NCI-H1930 (cell line): ENCODE measurements at places on chromosomes 5 and 9.

GRCh38 chr9:76519075-76519835 lies 60.3 kb downstream of the GCNT1 start:
- no peak for DNase-seq

GRCh38 chr5:141705469-141705868 lies 23.4 kb upstream of the ARAP3 start:
- no peak for DNase-seq

DNA sequence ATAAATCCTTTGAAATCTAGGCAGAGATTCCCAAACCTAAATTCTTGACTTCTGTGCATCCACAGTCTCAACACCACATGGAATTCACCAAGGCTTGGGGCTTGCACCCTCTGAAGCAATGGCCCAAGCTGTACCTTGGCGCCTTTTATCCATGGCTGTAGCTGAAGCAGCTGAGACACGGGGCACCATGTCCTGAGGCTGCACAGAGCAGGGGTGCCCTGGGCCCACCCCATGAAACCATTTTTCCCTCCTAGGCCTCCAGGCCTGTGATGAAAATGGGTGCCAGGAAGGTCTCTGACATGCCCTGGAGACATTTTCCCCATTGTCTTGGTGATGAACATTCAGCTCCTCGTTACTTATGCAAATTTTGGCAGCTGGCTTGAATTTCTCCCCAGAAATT lies 158.6 kb upstream of the NUDT12 start:
- no peak for DNase-seq

DNA sequence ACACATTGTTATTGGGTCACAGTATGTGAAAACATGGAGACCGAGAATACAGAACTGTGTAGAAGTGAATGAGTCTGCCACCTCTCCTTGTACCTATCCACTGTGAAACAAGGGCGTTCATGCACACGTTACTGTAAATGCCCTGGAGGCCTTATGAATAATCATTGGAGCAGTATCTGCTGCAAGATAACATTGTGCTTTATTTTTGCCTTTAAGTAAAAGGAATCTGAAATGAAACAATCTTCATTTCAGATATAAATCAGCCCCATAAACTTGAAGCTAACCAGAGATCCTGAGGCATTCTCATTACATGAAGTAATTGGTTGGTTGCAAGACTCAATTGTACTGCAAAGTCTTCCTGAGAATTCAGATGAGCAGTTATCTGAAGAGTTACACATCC lies 419.6 kb downstream of the KDM4C start:
- no peak for DNase-seq

DNA sequence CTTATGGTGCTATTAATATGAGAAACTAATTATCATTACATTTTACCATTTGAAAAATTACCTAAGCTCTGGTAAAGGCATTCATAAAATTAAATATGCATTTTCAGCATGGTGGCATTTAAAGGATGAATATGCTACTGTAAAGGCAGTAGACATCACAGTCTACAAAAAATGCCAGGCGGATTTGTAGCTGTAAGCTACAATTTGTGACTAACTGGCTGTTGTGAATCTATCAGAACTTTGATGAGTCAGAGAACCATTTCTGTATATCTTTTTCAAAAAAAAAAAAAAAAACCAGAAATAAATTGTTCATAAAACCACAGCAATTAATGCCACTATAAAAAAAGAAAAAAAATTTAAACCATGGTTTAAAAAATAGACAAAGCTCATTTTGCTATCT lies 186.3 kb downstream of the NFIB start:
- no peak for DNase-seq

DNA sequence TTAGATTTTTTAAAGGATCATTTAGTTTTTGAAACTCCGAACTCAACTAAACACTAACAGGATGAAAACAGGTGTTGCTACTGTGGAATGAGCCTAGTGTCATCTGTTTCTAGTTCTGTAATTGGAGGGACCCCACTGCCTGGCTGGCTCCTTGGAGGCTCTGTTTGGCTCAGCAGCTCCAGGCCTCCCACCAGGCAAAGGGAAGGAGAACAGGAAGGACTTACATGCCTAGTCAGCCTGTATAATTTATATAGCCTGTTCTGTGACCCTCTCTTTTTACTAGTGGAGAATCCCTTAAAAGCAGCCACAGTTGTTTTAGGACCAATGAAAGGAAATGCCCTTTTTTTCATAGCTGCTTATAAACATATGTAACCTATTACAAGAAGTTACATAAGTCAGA lies 21.1 kb upstream of the C5orf24 start:
- DNase-seq: no peak

- no peak for DNase-seq
These were observed 90.7 kb downstream of the INSYN2B start for GRCh38 chr5:169889572-169889971.

DNA sequence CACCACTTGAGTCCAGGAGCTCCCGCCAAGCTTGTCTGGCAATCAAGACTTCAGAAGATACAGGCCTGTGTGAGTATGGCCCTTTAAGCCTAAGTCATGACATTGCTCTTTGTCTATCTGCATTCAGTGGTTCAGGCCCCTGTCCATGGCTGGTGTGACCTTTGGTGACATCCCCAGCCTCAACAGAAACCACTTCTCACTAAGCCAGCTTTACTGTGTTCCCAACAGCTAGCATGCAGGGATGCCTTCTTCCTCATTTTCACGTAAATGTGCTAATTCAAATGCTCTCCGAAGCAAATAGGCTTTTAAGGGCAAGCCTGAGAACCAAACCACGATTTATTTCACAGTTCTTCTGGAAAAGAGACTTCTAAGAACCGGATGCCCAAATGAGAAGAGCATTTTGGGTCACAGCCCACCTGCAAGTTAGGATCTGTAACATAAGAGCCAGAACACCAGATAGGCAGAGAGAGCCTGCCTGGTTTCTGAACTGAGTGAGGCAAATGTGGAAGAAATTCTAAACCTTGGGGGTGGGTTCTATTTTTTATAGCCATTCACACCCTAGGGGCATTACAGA lies 14.9 kb downstream of the CD180 start:
- DNase-seq: no peak

DNA sequence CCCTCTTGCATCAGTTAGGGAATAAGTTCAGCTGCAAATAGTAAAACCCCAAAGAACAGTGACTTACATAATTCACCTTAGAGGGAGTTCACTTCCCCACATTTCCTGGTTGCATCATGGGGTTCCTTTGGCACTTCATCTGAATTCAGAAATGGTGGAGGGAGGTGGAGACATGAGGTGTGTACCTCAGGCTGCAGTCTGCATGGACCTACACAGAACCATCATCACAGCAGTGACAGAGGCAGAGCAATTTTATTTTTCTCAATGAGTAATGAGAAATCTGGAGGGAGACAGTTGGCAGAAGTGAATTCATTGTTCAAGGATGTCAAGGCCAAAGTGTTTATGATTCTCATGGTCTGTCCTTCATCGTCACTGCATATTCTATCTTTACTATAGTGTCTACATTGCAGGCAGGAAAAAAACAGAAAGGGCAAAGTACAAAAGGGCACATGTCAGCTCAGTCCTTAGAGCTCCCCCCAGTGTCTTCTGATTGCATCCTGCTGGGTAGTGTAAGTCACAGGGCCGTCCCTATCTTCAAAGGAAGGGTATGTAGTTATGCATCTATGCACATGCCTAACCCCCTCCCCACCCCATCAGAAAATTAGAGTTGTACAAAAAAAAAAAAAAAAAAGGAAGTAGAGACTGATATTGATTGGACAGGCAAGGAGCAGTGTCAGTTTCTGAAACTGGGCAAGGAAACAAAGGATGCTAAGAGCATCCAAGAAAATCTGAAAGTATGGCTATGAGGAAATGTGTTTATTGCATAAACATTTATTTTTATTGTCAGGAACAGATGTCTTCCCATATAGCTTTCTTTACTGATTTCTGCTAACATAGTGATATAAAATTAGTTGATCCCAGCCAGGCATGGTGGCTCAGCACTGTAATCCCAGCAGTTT lies 132.7 kb upstream of the APC start:
- DNase-seq: no peak

GRCh38 chr5:179509239-179509638 lies 41.1 kb upstream of the RUFY1 start:
- DNase-seq: no peak

DNA sequence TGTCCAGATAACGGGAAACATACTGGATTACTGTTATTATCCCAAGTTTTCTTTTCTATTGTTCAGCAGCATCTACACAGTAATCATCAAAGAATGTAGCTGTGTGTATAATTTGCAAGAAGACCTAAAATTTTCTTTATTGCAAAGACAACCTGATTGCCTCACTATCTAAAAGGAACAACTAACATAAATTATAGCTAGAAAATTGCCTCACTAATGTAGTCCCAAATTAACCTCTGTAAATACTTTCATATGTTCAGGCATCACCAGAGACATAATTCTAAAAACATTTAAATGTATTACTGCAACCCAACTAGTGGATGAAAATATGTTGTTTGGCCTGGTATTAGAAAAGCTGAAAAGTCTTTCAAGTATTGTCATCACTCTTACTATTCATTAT lies 275.4 kb downstream of the CDH12 start:
- peak; percentile 14 for DNase-seq

- DNase-seq: no peak
These were observed 32.1 kb upstream of the MED10 start for GRCh38 chr5:6410421-6410820.

DNA sequence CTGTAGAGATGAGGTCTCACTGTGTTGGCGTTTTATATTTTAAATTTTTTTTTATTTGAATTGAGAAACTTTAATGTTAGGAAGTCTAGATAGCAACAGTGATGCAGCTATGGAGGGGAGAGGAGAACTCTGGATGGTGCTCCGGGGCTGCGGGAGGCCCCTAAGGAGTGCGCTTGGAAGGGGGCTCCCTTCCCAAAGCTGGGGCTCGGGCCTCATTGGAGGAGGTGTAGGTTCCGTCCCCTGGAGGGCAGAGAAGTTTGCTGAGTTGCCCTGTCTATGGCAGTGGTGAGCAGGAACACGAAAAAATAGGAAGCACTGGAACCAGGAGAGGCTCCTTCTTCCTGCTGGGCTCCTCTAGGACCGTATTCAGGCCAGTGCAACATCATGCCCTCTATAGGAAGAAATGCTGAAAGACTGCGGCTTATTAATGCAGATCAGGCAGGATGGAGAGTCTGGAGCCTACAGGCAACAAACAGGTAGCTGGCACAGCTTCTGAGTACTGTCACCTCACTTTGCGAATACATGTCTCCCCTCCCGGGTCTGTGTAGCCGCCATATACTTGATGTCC lies 16.1 kb downstream of the AHRR start:
- DNase-seq: peak; percentile 37

- no peak for DNase-seq
These were observed 5.8 kb downstream of the BRD9 start for GRCh38 chr5:886716-887325.

DNA sequence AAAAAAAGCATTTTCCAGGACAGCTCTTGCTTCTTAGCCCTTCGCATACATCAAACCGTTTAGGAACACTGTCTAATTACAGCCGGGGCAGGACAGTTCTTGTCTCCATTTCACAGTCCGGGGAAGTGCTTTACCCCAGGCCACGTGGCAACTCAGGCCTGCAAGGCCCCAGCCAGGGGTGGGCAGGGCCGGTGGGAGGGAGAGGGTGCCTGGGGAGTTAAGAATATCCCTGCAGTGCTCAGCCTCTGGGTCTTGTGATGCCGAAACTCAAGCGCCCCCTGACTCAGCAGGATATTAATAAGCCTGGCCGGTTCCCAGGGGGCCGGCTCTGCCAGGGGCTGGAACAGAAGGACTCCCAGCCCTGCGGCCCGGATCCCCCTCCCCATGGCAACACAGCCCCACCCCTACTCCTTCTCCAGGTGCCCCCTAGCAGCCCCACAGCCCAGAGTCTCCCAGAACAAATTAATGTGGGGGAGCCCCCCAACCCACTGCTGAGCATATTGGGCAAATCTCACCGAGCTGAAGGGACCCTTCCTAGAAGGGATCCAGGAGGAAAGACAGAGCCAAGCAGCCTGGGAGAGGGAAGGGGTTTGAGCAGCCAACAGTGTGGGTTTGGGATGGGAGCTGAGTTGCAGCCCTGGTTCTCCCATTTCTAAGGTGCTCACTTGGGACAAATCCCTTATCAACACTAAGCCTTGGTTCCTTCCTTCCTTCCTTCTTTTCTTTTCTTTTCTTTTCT lies 45.3 kb downstream of the PLPP7 start:
- DNase-seq: no peak

DNA sequence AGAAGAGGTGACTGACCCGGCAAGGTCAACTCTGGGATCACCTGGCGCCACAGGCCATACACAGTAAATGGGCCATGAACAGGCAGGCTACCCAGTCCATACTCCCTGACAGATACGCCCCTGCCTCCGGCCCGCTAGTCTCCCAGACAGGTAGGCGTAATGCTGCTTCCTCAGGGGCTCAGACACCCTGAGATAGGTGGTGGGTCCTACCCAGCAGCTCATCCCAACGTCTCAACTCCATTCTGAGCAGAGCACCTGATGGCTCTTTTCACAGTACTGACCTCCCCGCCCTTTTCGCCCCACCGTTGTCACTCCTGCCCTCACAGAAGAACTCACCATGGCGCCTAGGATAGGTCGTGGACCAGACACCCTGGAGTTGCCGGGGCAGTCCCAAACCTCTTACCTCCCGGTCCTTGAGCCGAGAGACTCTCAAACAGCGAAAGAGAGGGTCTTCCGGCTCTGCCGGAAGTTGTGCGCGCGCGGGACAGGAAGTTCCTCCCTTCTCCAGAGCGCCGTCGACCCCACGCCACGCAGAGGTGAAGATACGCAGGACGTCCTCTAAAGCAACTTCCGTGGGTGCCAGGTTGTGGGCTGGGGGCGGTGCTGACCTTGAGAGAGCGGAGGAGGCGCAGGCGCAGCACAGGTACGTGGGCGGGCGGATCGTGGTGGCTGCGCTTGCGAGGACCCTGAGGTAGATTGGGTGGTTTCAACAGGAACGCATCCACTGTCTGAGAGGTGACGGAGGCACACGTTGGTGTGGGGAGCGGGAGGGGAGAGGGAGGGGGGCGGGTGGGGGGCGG lies at the start of gene TMEM161B:
Gene TMEM161B, minus strand, starts transcription at position 461 of the 800 bp plus-strand sequence. Its CDS starts 122 bp downstream, at position 339.
- DNase-seq: peak; percentile 83

DNA sequence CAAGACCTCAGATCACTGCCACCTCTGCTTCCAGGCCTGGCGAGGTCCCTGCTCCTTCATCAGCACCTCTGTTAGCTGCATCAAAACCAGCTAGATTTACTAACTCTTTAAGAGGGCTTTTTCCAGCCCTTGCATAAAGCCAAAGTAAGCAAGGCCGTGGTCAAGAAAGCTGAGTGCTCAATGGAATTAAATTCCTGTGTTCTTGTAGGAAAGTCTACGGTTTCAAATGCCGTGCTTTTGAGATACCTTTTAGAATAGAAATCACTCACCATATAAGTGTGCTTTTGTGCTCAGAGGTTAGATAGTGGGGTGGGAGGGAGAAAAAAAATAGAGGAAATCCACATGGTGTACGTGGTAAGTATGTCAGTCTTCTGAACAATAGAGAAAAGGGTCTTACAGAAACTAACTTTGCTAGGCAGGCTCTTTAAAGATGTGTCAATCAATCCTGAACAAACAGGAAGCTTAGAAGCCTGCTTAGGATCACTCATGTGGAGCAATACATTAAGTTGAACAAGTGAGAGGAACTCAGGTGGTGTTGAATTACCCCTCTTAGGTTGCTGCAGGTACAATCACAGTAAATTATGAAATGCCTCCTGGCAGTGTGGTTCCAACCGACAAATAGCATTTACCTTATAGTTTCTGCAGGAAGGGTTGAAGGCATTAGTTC lies 79.7 kb downstream of the SEMA6A start:
- DNase-seq: no peak
